ENCODE measurements at places on chromosomes 12 and 14.
A peak's percentile ranks its signal among the peaks of the same experiment; 100 is the strongest.

DNA sequence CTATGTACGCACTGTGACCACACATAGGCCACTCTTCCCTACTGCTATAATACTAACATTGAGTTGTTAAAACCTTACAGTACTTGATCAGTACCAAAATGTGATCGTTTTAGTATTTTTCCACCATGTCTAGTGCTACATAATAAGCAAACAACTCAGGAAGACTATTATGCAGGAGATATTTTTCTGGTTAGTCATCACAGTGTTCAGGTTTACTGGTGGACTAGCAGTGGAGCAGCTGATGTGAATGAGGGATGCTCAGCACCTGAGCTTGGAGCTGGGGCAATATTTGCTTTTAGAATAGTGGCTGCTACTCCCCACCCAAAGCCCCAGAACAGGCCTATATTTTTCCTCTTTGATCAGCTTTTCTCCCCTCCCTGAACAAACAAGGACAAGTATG lies 513.1 kb downstream of the KCNH5 start:
- DNase-seq = no peak

DNA sequence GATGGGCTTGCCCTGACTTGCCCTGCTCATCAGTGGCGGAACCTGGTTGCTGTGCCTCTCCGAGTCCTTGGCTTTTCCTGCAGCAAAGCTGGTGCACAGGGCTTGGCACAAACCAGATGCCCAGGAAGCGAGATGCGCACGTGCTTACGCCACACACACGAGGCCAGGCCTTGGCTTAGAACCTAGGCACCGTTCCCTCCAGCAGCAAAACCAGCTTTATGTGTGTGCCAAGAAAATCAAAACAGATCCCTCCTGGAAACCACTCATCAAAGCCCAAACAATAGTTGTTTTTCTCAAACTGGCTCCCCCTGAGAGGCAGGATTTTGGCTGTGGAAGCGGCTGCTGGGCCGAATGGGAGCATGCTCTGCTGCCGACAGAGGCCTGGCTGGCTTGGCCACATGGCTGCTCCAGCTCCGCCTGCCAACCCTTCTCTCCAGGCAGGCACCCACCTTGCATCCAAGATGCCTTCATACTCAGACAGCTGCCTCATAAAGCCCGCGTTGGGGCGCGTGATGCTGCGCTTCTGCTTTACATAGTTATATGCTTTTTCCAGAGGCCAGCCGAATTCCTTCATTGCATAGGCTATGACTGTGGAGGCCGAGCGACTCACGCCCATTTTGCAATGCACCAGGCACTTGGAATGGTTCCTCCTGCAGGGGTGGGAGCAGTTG lies 58.7 kb downstream of the SSH1 start:
- no peak for DNase-seq

- no peak for DNase-seq
Measured at GRCh38 chr14:26200687-26201086, 397.1 kb downstream of the NOVA1 start.

DNA sequence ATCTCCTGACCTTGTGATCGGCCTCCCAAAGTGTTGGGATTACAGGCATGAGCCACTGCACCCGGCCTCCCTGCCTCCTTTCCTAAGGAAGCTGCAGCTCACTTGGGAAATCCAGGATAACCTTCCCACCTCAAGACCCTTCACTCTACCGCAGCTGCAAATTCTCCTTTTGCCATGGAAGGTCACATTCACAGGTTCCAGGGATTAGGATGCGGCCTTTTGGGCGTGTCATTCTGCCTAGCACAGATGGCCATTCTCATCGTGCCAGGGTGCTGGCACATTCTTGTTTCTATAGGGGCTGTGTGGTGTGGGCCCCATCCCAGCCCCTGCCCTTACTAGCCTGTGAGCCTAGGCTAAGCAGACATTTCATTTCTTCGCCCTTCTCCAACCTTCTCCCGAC lies 219.9 kb downstream of the CHST11 start:
- no peak for DNase-seq

DNA sequence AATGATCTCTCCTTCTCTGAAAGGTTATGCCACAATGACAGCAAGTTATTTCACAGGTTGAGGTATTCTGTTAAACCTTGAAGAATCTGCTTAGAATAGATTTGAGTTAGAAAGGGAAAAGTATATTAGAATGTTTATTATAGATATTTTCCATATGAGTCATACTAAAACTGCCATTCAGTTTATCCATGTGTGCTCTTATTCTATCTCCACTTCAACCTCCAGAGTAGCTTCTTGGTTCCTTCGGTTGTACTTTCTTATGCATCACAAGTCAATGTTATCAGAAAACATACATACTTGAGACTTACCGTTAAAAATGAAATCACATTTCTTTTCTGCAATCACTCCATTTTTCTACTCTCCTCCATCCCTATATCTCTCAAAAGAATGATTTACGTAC lies 197.7 kb downstream of the BCAT1 start:
- DNase-seq = no peak

GRCh38 chr14:95250140-95250769 lies 69.5 kb downstream of the CLMN start:
- DNase-seq = no peak

GRCh38 chr12:97397008-97397407 lies 65.6 kb upstream of the RMST start:
- DNase-seq = no peak

DNA sequence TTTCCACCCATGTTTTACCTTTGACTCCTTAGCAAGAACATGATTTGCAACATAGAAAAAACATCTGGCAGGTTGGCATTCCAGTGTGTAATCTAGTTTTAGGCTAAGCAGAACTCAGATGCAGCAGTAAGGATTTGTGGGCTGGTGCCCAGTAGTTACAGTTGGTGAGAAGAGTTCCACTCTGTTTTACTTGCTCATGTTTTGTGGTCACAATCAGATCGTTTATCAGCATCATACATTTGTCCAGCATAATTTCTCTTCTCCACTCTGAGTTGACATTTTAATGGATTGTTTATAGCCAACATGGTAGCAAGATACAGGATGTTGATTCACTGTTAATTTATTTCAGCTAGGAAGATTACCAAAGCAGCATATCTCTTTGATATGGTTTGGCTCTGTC lies 120.0 kb downstream of the PDE6H start:
- no peak for DNase-seq

DNA sequence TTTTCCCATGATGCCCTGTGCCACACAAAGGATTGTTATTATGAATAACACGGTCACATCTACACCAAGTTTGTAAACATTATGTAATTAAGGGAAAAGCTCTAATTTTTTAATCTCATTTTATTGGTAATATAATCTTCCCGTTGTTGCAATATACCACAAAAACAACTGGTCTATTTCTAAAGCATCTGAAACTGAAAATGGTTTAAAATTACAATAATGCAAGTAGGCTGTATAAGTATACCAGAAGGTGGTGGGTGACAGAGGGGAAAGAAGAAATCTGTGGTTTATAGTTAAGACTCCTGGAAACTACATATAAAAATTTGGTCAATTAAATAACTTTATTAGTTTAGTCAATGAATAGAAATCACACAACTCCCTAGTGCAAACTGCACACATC lies 5.2 kb downstream of the DDHD1 start:
- DNase-seq = no peak

- no peak for DNase-seq
Measured at GRCh38 chr12:131348231-131348630, 362.7 kb upstream of the SFSWAP start.

- DNase-seq = no peak
Measured at GRCh38 chr12:76144245-76144549, 59.7 kb upstream of the NAP1L1 start.

DNA sequence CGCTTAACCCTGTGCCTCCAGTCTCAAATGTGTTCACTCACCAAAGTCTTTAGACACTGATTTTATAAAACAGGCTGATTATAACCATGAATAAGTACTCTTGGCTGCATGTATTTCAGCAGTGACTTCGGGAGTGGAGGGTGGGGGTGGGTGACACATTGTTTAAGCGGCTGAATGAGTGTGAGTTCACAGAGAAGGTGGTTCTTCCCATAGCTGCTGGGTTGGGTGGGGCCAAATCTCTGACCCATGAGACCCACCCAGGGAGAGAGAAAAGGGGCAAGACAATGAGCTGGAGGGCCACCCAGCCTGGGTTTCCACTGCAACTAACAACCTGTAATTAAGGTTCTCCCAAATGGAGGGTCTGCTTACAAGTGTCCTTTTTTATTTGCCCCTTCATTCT lies 96.4 kb downstream of the SYNE3 start:
- DNase-seq = no peak

GRCh38 chr14:64422756-64423155 lies 34.6 kb downstream of the MTHFD1 start:
- DNase-seq = no peak

DNA sequence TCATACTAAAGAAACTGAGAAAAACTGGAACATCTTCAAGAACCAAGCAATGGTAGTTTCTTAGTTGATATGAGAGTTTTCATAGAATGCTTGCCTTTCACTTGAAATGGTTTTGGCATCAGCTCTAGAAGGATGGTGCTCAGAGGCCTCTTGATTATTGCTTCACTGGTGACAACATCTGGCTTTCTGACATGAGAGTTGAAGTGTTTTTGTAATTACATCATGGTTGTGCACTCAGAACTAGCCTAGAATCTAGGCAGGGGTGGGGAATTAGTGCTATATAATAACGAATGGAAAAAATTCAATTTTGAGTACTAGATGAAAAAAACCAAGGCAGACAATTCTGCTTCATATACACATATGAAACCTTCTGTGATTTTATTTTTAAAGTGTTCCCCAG lies 172.8 kb upstream of the LMNTD1 start:
- peak; percentile 23 for DNase-seq

GRCh38 chr14:33676135-33676566 lies 274.7 kb downstream of the EGLN3 start:
- DNase-seq = peak; percentile 21

DNA sequence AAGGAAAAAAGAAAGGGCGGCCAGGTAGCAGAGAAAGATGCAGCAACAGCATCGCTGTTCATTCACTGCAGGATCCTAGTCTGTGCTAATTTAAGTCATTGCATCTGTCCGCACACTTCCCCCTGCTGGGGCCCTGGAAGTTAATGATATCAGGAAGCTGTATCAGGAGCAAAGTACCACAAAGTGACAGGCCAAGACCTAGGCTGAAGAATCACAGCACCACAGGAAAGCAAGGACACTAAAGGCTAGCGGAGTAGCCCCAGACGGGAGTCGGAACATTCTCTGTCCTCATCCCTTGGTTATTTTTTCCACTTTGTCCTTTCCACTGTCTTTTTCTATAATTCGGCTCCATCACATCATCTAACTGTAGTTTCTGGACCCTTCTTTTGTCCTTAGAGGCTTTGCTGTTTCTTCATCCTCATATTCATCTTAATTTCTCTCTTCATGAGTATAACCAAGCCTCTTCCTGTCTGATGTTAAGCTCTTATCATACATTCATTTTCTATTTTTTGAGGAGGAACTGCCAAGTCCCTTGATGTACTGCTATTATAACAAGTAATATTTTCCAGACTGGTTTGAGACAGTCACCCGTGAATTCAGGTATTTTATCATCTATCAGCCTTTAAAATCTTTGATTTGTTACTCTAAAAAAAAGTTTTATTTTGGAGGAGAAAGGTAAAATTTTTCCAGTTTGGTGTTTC lies 28.3 kb downstream of the DUSP16 start:
- no peak for DNase-seq

DNA sequence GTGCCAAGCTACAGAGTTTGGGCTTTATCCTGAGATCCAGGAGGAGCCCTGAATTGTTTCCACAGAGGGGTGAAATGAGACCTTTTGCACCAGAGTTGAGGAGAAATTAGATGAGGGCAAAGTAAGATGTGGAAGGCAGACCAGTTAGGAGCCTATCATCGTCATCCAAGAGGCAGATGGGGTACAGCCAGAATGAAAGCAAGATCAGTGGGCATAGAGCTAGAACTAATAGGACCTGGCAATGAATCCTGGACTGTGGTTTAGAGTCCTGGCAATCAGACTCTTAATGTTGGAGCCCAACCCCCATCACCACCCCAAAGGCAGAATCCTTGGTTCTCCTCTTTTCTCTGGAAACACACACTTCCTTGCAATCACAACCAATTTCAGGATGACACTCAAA lies 166.6 kb upstream of the HMGA2 start:
- DNase-seq = no peak

DNA sequence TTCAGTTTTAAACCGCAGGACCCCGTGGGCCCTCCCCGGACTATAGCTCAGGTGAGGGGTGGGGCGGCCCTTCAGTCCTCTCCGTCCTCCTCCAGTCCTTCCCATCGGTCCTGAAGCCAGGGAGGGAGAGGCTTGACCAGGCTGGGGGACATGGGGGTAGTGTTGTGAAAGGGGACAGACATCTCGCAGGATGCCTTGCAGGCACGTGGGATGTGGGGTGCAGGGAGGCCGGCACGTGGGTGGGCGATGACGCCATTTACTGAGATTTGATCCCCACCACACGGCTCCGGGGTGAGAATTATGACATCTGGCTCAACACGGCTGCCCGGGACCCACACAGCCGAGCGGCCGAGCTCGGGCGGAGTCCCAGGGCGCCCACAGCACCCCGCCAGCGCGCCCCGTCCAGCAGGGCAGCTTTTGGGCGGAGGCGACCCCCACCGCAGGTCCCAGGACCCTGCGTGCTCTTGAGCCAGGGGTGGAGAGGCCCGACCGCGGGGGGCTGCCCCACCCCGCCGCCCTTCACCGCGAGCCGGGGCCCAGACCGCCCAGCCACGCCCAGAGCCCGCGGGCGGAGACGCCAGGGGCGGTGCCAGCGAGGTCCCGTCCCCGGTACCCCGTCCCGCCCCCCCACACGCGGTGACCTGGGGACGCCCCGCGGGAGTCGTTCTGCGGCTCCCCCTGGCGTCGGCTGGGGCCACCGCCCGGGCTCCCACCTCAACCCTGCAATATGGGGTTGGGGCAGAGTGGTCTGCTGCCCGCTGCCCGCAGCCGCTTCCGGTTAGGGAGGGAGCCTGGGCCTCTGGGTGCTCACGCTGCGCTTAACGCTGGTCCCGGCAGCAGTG lies 3.3 kb upstream of the EXOC3L4 start:
- peak; percentile 49 for DNase-seq

DNA sequence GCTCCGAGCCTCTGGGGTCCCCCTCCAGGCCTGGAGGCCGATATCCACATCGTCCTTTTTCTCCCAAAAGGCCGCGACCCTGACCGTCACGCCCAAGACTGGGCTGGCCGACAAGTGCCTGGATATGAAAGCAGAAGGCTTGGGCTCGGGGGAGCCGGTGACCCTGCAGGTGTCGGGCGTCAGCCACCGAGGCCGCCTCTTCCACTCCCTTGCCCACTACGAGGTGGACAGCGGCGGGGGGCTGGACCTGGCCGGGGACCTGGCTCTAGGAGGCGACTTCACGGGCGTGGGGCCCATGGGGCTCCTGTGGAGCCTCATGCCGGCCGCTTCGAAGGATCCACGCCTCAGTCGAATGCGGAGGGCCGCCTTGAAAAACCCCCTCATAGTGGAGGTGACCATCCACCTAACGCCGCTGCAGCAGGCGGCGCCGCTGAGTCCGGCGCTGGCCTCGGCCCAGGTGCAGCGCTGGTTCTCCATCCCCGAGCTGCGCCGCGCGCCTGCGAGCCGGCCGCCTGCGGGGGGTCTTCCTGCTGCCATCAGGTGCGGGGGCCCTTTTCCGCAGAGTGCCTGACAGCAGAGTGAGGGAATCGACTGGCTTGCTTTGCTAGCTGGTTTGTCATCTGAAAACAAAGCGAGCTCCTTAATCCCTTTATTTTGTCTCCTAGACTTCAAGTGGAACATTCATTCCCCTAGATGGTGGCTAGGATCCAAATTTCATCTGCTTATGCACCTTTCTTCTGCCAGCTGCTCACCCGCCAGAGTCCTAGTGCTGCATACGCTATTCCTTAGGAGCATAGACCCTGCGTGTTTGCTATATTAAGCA lies 10.6 kb upstream of the DNAL1 start:
- peak; percentile 15 for DNase-seq

- DNase-seq = no peak
Measured at GRCh38 chr14:98325761-98326160, 946.2 kb downstream of the BCL11B start.

Measured in NCI-H510A (cell line).